ENCODE measurements at places on chromosomes 3 and 15.

GRCh38 chr3:52357151-52358080 is 41.3 kb downstream of the DNAH1 start:
- no peaks in the 10 kb centered on the region for H3K27me3 ChIP-seq
- DNase-seq = no peak
- H3K4me3 ChIP-seq = no peak overlapping the region
- peaks cover 7% of the 10 kb centered on the region for H3K36me3 ChIP-seq

GRCh38 chr3:15815696-15816095 is 17.9 kb upstream of the ANKRD28 start:
- no peak overlapping the region for H3K27ac ChIP-seq
- H3K36me3 ChIP-seq = peaks cover 1% of the 10 kb centered on the region
- no peak for DNase-seq

DNA sequence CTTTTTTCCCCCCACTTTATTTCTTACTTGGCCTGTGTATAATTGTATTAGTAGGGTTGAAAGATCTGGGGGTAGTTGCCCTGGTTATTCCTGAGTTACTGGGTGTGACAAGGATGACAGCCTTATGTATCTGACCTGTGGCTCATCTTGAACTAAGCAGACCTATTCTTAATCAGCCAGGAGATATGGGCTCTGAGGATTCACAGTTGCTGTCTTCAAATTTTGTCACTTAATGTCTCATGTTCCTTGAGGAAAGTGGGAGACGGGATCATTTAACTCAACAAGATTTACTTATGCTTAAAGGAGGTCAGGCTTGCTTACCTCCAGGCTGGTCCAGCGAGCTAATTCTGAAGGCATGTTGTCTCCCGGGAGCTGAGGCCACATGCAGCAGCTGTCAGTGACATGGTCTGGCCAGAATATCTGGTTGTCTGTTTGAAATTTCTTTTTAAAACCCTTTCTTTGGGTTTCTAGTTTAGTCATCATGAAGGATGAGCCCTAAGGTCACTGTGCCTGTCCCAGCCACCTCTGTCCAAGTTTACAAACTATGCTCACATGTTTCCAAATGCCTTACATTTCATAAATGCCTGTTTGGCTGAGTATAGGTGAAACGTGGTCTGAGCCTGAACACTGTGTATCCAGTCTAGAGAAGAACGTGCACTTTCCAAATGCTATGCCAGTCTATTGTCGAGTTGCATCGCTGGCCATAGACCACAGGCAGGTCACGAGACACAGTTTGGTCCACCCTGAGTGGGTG is 26.8 kb downstream of the LRTM1 start:
- no peaks in the 10 kb centered on the region for H3K4me1 ChIP-seq
- H3K4me3 ChIP-seq = no peak overlapping the region
- H3K27me3 ChIP-seq = no peaks in the 10 kb centered on the region

- H3K27me3 ChIP-seq = no peaks in the 10 kb centered on the region
- no peaks in the 10 kb centered on the region for H3K36me3 ChIP-seq
- no peak for DNase-seq
- no peaks in the 10 kb centered on the region for H3K4me1 ChIP-seq
Observed at GRCh38 chr3:185460719-185461350, 38.0 kb downstream of the TMEM41A start.

DNA sequence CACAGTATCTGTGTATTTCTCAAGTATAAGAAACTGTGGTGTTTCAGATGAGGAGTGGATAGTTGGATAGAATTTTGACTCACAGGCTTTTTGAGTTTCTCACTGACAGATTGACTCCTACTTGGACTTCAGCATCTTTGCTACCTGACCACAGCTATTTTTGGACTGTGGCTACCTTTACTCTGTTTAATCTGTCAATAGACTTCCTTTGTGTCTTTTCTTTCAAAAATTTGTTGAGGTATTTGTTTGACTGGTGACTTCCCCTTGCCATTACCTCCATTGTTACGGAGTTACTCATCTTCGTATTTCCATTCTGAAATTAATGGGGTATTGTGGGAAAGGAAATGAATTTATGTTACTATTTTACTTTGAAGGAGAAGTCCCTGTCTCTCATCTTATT is 123.8 kb downstream of the AGBL1 start:
- peaks cover 2% of the 10 kb centered on the region for H3K27me3 ChIP-seq
- H3K4me3 ChIP-seq = no peak overlapping the region
- no peak overlapping the region for H3K27ac ChIP-seq
- no peaks in the 10 kb centered on the region for H3K4me1 ChIP-seq
- no peaks in the 10 kb centered on the region for H3K36me3 ChIP-seq

GRCh38 chr15:46879032-46879770 is 838.1 kb upstream of the SEMA6D start:
- no peaks in the 10 kb centered on the region for H3K27me3 ChIP-seq
- H3K4me1 ChIP-seq = no peaks in the 10 kb centered on the region
- DNase-seq = no peak
- no peaks in the 10 kb centered on the region for H3K36me3 ChIP-seq
- no peak overlapping the region for H3K27ac ChIP-seq

- H3K27me3 ChIP-seq = peaks cover 18% of the 10 kb centered on the region
- H3K36me3 ChIP-seq = peaks cover 3% of the 10 kb centered on the region
- no peak overlapping the region for H3K27ac ChIP-seq
- DNase-seq = no peak
- peaks cover 60% of the 10 kb centered on the region for H3K4me1 ChIP-seq
Observed at GRCh38 chr15:31255732-31256377, 70.8 kb upstream of the KLF13 start.

DNA sequence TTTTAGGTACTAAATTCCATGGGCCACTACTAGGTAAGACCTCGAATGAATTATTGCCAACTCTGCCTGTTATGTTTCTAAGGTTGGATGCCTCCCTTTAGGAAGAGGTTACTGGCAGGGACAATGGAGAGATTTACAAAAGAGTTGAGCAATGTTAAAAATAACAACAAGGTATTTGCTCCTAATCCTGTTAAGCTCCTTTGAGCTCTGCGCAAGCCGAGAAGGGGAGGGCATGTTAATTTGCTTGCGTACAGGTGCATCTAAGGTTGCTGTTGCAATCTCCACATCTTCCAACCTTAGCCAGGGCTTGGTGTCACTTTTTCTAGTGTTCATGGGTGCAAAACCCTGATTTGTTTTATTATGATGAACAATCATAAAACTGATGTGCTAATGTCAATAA is 161.5 kb upstream of the TPM1 start:
- H3K27ac ChIP-seq = no peak overlapping the region
- H3K4me3 ChIP-seq = no peak overlapping the region
- no peak for DNase-seq
- H3K27me3 ChIP-seq = peaks cover 12% of the 10 kb centered on the region

DNA sequence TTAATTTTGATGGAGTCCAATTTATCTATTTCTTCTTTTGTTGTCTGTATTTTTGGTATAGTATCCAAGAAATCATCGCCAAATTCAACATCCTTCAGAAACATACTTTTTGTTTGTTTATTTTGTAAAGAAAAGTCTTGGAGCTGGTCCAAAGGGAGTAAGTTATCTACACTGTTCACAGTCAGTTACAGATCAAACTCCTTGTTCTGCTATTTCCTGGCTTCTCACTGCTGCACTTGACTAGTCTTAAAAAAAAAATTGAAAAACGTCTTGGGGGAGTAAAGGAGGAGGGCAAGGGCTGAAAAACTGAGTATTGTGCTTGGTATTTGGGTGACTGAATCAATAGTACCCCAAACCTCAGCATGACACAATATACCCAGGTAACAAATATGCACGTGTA is 105.6 kb downstream of the NFKBIZ start:
- H3K4me3 ChIP-seq = no peak overlapping the region
- peaks cover 5% of the 10 kb centered on the region for H3K36me3 ChIP-seq
- DNase-seq = no peak
- peaks cover 5% of the 10 kb centered on the region for H3K27me3 ChIP-seq

DNA sequence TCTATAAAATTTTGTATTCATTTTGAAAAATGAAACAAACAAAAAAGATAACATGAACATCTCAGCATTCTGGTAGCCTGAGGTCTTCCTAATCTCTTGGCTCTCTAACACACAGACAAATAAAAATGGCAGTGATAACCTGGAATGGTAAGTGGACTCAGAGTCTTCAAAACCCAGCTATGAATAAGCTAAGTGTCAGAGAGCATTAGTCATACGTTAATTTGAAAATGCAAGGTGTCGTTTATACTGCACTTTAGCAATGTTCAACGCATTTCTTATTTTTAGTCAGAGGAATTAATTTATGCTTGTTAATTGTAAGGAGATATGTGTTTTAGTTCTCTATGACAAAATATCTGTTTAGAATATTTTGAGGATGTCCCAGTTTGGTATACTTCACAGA is 294.3 kb downstream of the NEK10 start:
- no peak overlapping the region for H3K4me3 ChIP-seq
- H3K27me3 ChIP-seq = no peaks in the 10 kb centered on the region
- DNase-seq = no peak
- no peak overlapping the region for H3K27ac ChIP-seq
- H3K4me1 ChIP-seq = no peaks in the 10 kb centered on the region
- H3K36me3 ChIP-seq = no peaks in the 10 kb centered on the region

DNA sequence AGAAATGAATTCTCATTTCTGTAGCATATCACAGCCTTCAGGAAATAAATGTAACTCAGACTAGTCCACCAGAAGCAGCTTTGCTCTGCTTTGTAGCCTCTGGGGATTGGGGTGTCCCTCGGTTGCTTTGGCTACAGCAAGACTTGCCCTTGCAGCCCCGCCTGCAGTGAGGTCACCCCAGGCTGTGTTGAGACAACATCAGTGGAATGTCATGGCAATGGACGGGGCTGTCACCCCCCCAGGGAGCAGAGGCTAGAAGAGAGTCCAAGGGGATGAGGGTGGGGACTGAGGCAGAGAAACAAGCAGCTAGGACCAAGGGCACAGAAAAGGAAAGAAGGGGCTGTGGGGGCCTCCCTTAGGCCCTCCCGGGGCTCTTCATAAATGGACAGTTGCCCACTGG is 854 bp downstream of the CLEC3B start:
- no peaks in the 10 kb centered on the region for H3K36me3 ChIP-seq
- no peak for DNase-seq
- no peak overlapping the region for H3K27ac ChIP-seq
- H3K4me1 ChIP-seq = no peaks in the 10 kb centered on the region

DNA sequence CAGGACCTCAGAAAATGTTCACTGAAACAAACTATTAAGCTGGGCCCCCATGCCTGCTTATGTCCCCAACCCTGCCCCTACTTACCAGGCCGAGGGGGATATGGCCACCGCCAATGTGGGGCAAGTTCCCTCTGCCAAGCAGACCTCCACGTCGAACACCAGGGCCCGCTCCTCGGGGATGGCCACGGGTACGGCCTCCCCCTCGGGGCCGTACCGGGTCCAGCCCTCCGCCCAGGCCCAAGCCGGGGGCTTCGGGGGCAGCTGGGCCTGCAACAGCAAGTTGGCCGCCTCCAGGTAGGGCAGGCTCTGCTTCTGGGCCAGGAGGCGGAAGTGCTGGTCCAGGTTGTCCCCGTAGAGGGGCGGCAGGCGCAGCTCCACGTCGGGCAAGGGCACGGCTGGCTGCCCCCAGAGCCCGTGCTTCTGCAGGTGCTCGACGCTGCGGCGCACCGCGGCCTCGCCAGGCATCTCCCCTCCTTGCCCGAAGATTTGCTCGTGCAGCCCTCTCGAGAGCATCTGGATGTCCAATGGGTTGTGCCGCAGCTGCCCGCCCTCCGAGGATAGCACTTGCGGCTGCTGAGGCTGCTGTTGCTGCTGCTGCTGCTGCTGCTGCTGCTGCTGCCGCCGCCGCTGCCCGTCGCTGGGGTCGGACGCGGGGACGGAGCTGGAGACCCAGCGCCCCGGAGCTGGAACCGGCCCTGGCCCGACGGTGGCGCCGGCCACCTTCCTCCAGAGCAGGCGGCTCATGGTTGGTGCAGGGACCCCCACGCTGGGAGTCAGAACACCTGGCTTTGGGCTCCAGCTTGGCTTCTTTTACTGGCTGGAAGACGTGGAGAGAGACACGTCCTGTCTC is 1.4 kb downstream of the POLG start:
- H3K4me3 ChIP-seq = peak overlapping the region; percentile 85
- DNase-seq = no peak
- peak overlapping the region; percentile 58 for H3K27ac ChIP-seq
- peaks cover 37% of the 10 kb centered on the region for H3K36me3 ChIP-seq
- peaks cover 5% of the 10 kb centered on the region for H3K27me3 ChIP-seq
- H3K4me1 ChIP-seq = peaks cover 70% of the 10 kb centered on the region

GRCh38 chr3:187807086-187807862 is 62.0 kb upstream of the BCL6 start:
- H3K4me3 ChIP-seq = peak overlapping the region; percentile 43

GRCh38 chr15:81097116-81097889 is 36.8 kb upstream of the CFAP161 start:
- H3K4me3 ChIP-seq = no peak overlapping the region
- no peak overlapping the region for H3K27ac ChIP-seq
- peaks cover 19% of the 10 kb centered on the region for H3K4me1 ChIP-seq
- H3K36me3 ChIP-seq = no peaks in the 10 kb centered on the region
- DNase-seq = no peak

Measured in activated T-helper 1 cell treated with anti-CD3 and anti-CD28 coated beads, Interleukin-12 subunit alpha, Interleukin-12 subunit beta, Interleukin-2, Interleukin-4 antibody, amounts not matched to agents 30 ng/mL and 10 ng/mL and 1 ng/mL, durations not matched to agents 14 hours and 24 hours and 36 hours (primary cell).